ENCODE measurements at places on chromosomes 5 and 9.

DNA sequence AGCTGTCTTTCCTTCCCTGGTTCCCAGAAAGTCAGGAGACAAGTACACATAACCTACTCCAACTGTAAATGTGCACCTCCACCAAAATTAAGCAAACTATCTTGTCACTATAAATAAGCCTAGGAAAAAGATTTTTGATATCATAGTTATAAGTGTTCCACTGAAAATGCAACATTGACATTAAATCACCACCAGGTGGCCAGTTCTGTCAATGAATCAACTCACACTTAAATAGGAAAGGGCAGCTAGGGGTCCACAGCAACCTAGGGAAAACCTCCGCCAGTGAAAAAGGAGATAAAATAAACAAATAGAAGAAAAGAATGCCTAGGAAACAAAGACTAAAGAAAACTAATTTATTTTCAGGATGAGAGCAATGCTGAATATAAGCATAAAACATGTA, 243.0 kb upstream of the PTPRD start:
- DNase-seq = no peak

- DNase-seq = no peak
Observed at GRCh38 chr5:131005963-131006684, 158.9 kb downstream of the HINT1 start.

DNA sequence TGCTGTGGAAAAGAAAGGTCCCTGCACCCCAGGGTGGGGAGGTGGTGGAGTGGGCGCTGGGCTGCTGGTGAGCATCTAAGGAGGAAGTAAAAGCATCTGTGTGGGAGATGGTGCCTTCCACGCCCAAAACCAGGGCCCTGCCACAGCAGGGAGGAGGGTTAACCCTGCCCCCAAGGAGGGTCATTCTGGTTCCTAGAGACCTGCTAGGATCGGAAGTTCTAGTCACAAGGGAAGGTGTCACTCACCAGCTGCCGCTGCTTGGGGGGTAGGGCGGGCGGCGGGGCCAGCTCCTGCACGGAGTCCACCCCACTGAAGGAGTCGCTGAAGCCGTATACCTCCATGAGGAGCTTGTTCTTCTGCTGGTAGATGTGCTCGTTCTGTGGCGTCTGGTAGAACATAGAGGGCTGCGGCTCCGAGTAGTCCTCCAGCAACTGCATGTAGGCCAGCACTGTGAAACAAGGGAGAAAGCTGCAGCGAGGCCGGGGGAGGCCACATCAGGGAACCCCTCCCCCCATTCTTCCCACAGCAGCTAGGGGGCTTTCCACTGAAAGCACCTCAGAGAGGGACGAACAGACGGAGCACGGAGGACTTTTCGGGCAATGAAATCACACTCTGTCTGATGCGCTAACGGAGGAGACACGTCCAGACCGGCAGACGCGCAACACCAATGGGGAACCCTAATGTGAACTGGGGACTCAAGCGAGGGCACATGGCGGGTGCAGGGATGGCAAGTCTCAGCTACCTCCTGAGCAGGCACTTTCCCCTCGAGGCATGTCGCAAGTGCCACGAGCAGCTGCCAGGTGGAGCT, 76.4 kb downstream of the PRRT1B start:
- DNase-seq = no peak

DNA sequence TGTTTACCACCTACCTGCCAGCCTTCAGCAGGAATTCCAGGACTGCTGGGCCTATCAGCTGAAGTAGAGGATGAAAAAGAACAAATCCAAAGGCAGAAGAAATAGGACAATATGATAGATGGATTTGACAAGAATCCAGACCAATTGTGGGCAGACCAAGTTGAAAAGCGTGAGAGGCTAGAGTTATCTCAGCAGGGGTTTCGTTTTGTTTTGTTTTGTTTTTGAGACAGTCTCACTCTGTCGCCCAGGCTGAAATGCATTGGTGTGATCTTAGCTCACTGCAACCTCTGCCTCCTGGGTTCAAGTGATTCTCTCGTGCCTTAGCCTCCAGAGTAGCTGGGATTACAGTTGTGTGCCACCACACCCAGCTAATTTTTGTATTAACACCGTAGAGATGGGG, 113.2 kb downstream of the PALM2AKAP2 start:
- no peak for DNase-seq

DNA sequence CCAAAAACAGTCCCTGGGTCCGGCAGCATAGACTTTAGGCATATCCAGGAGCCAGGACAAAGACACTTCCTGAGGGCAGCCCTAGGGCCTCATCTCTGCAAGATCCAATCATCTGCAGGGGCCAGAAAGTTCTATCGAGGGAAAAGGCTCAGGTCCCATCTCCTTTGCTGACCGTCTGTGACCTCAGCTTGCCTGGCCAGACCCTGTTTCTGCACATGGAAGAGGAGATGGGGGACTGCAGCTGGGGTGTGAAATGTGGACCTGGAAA, 51.0 kb upstream of the FCN1 start:
- DNase-seq = no peak

GRCh38 chr9:87336914-87337333, 160.7 kb upstream of the DAPK1 start:
- DNase-seq = peak; percentile 51

GRCh38 chr9:129630967-129631673, 5.2 kb downstream of the NTMT1 start:
- no peak for DNase-seq

DNA sequence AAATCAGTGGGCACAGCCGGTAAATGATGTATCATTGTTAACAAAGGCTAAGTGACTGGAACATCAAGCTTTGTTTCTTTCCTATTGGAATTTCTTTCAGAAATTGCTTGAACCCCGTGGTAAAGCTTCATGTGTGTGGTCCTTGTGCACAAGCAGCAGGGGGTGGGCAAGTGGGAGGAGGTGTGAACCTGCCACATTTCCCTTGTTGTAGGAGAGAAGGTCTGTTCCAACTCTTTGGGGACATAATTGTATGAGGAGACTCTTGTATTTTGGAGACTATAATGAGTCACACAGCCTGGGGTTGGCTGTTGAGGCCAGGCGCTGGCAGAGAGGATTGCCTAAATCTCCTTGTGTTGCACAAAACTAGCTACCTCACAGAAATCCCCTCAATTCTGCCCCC, 620.5 kb downstream of the IRX1 start:
- DNase-seq = no peak

- peak; percentile 47 for DNase-seq
Observed at GRCh38 chr5:102975457-102976182, 144.3 kb downstream of the GIN1 start.

DNA sequence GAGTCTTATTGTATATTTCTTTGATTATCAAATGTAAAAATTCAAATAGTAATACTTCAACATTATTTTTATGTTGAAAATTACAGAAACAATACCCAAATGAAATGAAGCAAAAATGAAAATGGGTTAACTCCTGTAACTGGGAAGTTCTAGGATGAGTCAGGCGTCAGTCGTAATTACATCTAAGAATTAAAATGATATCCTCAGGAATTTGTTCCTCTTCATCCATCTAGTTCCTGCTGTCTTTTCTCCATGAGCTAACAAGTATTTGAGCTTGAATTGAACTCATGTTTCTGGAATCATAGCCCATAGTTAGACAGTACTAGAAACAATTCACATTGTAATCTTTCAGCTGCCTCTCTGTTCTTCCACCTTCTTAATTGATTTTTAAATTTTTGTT, 568.3 kb upstream of the TLE4 start:
- DNase-seq = no peak

DNA sequence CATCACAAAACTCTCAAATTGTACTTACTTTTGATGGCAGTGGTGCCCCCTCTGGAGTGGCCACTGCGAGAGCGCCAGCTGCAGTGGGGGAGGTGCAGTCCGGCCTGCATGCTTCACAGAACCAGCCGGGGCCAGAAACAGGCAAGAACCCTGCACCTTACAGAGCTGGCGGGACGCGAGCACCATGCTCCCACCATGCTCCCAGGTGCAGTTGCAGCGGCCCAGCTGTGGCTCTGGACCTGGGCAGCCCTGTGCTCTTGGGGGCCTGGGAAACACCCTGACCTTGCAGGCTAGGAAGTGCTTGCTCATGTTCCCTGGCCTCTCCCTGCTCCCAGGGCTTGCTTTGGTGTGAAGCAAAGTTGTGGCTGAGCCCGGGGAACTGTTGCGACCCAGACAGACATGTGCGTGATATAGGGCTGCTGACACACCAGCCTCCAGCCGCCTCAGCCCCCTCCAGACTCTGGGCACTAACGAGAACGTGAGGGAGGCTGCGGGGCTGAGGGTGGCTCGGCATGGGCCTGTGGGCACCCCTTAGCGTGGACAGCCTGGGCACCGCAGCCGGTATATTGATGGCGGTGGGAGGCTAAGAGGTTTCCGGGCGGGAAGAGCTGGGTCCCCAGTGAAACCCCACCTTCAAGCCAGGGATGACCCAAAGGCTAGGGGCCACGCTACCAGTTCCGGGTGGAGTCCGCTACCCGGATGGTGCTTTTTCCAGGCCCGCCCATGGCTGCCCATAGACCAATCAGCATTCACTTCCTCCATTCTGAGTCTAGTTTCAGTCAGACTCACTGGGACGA, 1809.9 kb upstream of the ACO1 start:
- DNase-seq = no peak

DNA sequence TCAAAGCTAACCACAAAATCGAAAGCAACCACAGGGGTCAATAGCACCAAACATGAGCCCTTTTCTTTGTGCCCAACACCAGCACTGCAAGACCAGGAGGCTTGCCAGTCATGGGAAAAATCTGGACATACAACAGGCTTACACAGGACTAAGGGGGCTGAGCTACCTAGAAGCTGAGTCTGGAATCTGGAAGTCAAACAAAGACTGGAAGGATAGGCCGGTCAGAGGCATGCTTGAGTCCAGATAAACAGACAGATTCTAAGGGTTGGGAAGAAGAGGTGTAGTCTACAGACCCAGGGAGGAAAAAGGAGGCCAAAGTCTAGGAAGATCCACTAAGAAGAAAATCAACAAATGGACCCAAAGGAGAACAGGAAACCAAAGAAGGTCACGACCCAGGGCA, 73.3 kb downstream of the MYO10 start:
- DNase-seq = no peak

DNA sequence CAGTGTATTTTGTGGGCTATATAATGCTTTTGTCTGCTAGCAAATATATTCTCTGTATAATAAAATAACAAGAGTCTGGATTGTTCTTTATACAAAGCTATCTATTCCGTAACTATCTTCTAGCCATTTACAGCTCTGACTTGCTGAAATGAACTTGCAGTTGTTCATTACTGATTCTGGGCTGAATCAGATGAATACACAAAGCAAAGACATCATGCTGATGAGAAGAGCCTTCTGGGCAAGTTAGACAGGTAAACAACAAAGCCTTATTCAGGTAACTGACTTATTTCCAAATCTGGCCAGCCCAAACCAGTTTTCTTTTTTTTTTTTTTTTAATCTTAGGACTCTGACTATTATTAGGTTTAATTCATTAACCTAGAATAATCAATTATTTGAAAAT, 255.5 kb downstream of the KIAA0825 start:
- DNase-seq = no peak

DNA sequence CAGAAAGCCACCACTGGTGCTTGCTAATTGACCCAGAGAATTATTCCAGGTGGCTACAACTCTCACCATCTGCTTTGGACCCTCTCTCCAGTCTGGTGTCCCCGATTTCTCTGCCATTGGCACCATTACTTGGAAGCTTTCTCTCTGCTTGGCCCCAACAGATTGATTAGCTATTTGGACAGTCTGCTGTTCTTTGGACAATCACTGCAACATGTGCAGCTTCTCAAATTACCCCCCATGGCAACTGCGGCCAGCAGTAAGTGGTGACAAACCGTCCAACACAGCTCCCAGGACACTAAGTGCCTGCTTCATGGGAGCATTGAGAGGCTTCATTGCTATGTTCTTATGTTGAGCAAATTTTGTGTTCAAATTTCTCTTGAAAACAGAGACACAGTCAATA, 309.8 kb downstream of the TAF11L14 start:
- no peak for DNase-seq

- no peak for DNase-seq
Observed at GRCh38 chr9:22008384-22008716, 755 bp downstream of the CDKN2B start.

DNA sequence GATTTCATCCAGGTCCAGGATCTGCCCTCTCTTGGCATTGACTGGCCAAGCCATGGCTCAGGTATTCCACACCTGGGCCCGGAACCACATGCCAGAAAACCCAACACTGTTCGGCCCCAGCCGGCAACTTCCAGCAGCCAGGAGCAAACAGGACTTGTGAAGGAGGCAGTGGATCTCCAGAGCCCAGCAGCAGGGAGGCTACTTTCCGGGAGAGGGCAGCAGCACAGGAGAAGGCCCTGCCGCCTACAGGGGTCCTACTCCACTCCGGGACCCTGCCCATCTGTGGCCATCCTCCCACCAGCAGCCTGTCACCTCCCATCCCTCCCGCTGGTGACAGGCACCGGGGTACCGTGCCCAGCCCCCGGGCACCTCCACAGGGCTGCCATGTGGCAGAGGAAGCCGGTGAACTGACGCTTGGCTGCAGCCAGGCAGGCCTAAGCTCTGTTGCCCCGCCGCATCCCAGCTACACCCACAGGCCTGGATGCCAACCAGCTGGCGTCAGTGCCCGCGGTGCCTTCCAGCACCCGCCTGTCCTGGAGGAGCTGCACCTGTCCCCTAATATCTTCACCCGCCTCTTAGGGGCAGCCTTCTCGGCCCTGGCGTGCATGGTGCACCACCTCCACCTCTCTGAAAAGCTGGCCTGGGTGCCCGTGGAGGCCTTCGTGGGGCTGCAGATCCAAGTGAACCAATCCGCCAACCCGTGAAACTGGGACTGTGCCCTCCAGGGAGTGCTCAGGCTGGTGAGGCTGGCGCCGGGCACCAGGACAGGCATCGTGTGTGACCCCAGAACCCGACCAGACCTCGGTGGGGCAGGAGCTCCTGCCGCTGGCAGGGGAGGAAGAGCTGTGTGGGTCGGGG, 18.9 kb upstream of the SLC30A5 start:
- no peak for DNase-seq

DNA sequence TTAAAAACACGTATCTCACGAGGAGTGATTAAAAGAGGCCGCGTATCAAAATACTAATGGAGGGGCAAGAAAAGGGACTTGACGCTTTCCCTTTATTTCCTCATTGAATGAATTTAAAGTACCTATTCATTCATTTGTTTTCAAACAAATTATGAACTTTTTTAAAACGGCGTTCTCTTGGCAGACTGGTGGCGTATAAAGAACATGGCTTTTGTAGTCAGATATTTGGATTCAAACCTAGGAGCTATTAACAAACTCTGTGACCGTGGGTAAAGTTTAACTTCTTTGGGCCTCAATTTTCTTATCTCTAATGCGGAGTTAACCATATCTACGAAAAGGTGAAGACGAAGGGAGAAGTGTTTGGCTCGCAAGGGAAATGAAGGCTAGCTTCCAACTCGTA, 876 bp downstream of the CAAP1 start:
- no peak for DNase-seq

- DNase-seq = no peak
Observed at GRCh38 chr9:101587332-101588043, 7.3 kb downstream of the PPP3R2 start.

- DNase-seq = no peak
Observed at GRCh38 chr9:132993511-132993939, 15.0 kb downstream of the GFI1B start.

GRCh38 chr9:113578279-113578865, 114.8 kb downstream of the RGS3 start:
- DNase-seq = no peak
